Psoas muscle (tissue), 8 donors: ENCODE measurements at places on chromosomes 5 and 9. TPM values are rescaled to one million over a fixed set of nuclear protein-coding genes. Genes with fewer than 3 reads are reported as not detected.

MPDZ gene
- 42.8 TPM for total RNA-seq

DNAJC25 gene
- total RNA-seq: 3.6 TPM

LTC4S gene
- total RNA-seq: 4.0 TPM

PCDHB11 gene
- total RNA-seq: 0.87 TPM

PDE4D gene
- 196 TPM for total RNA-seq
